ENCODE measurements at places on chromosomes 11 and 22.

- DNase-seq = no peak
Measured at GRCh38 chr22:36739185-36739584, 35.6 kb upstream of the CACNG2 start.

DNA sequence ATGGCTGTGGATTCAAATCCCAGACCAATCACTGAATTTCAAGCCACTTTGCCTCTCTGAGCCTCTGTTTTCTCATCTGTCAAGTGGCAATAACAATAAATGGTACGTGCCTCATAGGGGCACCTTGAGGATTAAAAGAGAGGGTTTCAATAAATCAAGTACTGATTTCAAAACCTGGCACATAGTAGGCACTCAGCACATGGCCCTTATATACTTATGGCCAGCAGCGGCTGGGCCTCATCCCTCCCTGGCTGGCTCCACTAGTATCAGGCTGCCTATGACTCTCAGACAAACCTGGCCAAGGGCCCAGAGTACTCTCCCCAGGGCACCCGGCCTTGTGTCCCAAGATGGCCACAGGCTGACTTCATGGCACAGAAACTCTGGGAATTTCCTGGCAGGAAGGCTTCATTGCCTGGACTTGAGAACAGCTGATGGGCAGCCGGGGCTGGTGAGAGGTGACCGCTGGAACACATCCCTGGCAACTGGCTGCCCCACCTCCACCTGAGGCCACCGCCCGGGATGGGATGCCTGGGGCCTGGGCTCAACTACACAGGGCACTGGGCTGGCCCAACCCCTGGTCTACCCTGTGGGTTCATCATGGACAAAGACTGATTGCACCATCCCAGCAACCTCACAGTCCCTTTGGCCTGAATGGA, 3.4 kb downstream of the FADS3 start:
- no peak for DNase-seq

- DNase-seq = no peak
Measured at GRCh38 chr11:73201888-73202780, 15.9 kb upstream of the P2RY2 start.

DNA sequence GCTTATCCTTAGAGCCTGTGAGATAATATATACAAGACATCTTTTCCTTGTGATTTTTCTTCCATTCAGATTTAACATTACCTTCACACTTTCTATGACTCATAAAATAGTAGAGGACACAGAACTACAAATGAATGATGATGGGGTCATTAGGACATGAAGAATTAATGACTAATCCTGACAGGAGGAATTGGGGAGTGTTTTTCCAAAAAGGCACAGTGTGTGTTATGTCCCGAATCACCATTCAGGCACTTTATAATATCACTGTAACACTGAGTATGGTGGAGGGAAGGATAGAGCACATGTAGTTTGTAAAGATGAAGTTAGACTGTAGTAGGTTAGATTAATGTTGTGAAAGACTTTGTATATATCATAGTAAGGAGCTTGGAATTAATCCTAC, 391.3 kb downstream of the JRKL start:
- DNase-seq = no peak

GRCh38 chr11:68153742-68154141, 32.6 kb upstream of the CHKA start:
- no peak for DNase-seq

- DNase-seq = no peak
Measured at GRCh38 chr11:124886978-124887666, 10.5 kb downstream of the ROBO4 start.

DNA sequence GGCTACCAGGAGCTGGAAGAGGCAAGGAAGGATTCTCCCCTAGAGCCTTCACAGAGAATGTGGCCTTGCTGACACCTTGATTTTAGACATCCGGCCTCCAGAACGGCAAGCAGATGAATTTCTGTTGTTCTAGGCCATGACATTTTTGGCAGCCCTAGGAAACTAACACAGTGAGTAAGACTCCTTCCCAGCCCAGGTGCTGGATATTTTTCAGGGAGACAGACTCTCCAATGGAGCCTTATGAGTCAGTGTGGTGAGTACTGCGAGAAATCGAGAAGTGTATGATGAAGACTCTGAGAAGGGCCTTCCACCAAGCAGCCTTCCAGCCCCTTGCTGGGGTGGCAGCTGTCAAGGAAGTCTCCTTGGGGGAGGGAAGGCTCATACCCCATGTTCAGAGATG, 114.4 kb downstream of the OSBP2 start:
- DNase-seq = no peak
